ENCODE measurements at places on chromosomes 2 and 18. TPM values are rescaled to one million over a fixed set of nuclear protein-coding genes. Genes with fewer than 3 reads are reported as not detected.

GPBAR1 gene
- total RNA-seq, result 0.25 TPM

ABCG5 gene
- not detected for total RNA-seq

SERTAD2 gene
- 7.4 TPM for total RNA-seq

PPP1R1C gene
- total RNA-seq, result 0.49 TPM

CRACDL gene
- total RNA-seq, result 1.2 TPM

ADCYAP1 gene
- total RNA-seq, result 4.4 TPM

MC4R gene
- 1.2 TPM for total RNA-seq

IL1RL2 gene
- 0.74 TPM for total RNA-seq

ADRA2B gene
- not detected for total RNA-seq

CXCR1 gene
- not detected for total RNA-seq

LRRTM4 gene
- 32.2 TPM for total RNA-seq

HTR2B gene
- 0.25 TPM for total RNA-seq

TBC1D8 gene
- total RNA-seq, result 6.1 TPM

PIKFYVE gene
- total RNA-seq, result 43.8 TPM

TTC21B gene
- total RNA-seq, result 73.5 TPM

TOGARAM2 gene
- total RNA-seq, result under 0.01 TPM

C2orf80 gene
- total RNA-seq, result 26.6 TPM

FARSB gene
- total RNA-seq, result 25.1 TPM

C2orf78 gene
- not detected for total RNA-seq

ABCB11 gene
- 0.25 TPM for total RNA-seq

PRKD3 gene
- 24.6 TPM for total RNA-seq
